ENCODE measurements at places on chromosomes 12 and 14. TPM values are rescaled to one million over a fixed set of nuclear protein-coding genes. Genes with fewer than 3 reads are reported as not detected.

Gene TOGARAM1
- total RNA-seq: 5.8 TPM

Gene HOXC12
- 0.33 TPM for total RNA-seq

Gene MAP1LC3B2
- not detected for total RNA-seq

Gene MYH6
- total RNA-seq: not detected

Gene SLC5A8
- not detected for total RNA-seq

Gene ANKRD33
- not detected for total RNA-seq

Gene MYO1H
- not detected for total RNA-seq

Gene TBC1D30
- 16.8 TPM for total RNA-seq

Gene GPX2
- 4.3 TPM for total RNA-seq

Gene PTHLH
- total RNA-seq: 414 TPM

Gene EEA1
- 11.9 TPM for total RNA-seq

Gene FGF6
- not detected for total RNA-seq

Gene MCRS1
- total RNA-seq: 95.8 TPM

Gene RPS6KL1
- 17.9 TPM for total RNA-seq

Gene PTCSC3
- total RNA-seq: not detected

Gene SCN8A
- 12.7 TPM for total RNA-seq

Gene FOXG1
- not detected for total RNA-seq

Gene SPTLC2
- 25.6 TPM for total RNA-seq

Gene STAC3
- 1.4 TPM for total RNA-seq

Gene GLT8D2
- total RNA-seq: 1.6 TPM

Gene KRT80
- 30.1 TPM for total RNA-seq

Gene KLRB1
- not detected for total RNA-seq

Gene TIMELESS
- total RNA-seq: 26.5 TPM

Gene CISTR
- not detected for total RNA-seq

Gene MYL6B
- total RNA-seq: 178 TPM

Gene AQP6
- not detected for total RNA-seq

Gene TEP1
- total RNA-seq: 8.9 TPM

Gene SERPINA9
- not detected for total RNA-seq

Gene GCH1
- total RNA-seq: 26.9 TPM

Gene RIN3
- 4.8 TPM for total RNA-seq

Gene PTGR2
- 6.2 TPM for total RNA-seq

Gene TEX52
- total RNA-seq: not detected

Gene PAPLN
- total RNA-seq: 0.35 TPM

Gene KCNMB4
- total RNA-seq: 2.6 TPM

Gene CLEC4A
- total RNA-seq: not detected

Gene DDHD1
- 10.7 TPM for total RNA-seq

Gene CLEC1B
- total RNA-seq: not detected

Gene RTN1
- total RNA-seq: not detected

Gene TAS2R30
- total RNA-seq: 0.66 TPM

Gene RFC5
- total RNA-seq: 100 TPM

Gene SLC38A2
- 232 TPM for total RNA-seq

Gene ART4
- not detected for total RNA-seq

Gene RNASE12
- total RNA-seq: not detected

Gene DCAF11
- total RNA-seq: 68.2 TPM

Gene KRT79
- total RNA-seq: 0.46 TPM

Data from PC-3 (cell line).